Amniotic epithelial cell (primary cell): ENCODE measurements at places on chromosomes 2 and 18.

- DNase-seq, result peak; percentile 97
These were observed 5.7 kb upstream of the SPATS2L start for GRCh38 chr2:200300638-200301314.

DNA sequence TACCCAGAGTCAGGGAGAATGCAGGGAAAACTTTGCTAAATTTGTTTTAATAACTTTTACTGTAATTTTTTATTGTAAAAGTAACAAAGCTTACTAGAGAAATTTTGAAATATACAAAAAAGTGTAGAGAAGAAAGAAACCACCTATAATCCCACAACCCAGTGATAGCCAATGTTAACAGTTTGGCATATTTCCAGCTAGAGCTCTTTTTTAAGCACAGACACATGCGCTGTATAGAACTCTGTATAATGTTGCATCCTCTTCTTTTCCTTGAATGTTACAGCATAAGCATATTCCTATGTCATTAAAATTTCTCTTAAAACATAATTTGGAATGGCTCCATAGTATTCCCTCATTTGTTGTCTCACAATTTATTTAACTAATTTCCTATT lies 37.4 kb upstream of the EPAS1 start:
- DNase-seq, result no peak

- DNase-seq, result peak; percentile 88
These were observed 62.6 kb downstream of the NFATC1 start for GRCh38 chr18:79458131-79458838.

GRCh38 chr2:217182926-217183325 lies 323.1 kb upstream of the TNP1 start:
- no peak for DNase-seq

- no peak for DNase-seq
These were observed 354.1 kb downstream of the TXNL1 start for GRCh38 chr18:56284319-56284718.
